ENCODE measurements at places on chromosomes 1 and 21. TPM values are rescaled to one million over a fixed set of nuclear protein-coding genes. Genes with fewer than 3 reads are reported as not detected.

GRCh38 chr1:216064643-216065042, 358.6 kb downstream of the USH2A start:
- H3K4me3 ChIP-seq = no peak overlapping the region
- no peak overlapping the region for H3K27ac ChIP-seq
- H3K36me3 ChIP-seq = no peaks in the 10 kb centered on the region
- no peak for DNase-seq

GRCh38 chr1:39685071-39685470, 6.2 kb downstream of the HPCAL4 start:
- H3K4me1 ChIP-seq = peaks cover 6% of the 10 kb centered on the region
- no peak for DNase-seq
- H3K27ac ChIP-seq = no peak overlapping the region
- H3K27me3 ChIP-seq = no peaks in the 10 kb centered on the region

DNA sequence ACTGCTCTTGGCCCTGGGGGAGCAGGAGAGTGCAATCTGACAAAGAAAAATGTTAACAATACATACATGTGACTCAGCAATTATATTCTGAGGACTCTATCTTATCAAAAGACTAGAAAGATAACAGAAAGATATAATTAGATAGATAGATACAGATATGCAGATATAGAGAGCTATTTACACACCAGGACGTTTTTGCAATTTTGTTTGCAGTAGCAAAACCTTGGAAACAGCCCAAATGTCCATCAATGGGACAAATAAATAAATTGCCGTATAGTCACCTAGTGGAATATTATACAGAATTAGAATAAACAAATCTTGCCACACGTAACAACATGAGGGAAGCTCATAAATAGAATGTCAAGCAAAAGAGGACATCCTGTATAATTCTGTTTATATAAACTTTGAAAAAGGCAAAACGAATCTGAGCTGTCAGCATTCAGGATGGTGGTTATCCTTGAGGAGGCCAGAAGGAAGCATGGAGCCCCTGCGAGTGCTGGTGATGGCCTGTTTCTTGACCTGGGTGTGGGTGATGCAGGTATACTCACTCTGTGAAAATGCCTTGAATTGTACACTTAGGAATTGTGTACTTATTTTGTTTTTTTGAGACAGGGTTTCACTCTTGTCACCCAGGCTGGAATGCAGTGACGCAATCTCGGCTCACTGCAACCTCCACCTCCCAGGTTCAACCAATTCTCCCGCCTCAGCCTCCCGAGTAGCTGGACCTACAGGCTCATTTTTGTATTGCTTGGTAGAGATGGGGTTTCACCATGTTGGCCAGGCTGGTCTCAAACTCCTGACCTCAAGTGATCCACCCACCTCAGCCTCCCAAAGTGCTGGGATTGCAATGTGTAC, 12.8 kb upstream of the TRIM63 start:
- no peak overlapping the region for H3K4me3 ChIP-seq
- no peak overlapping the region for H3K27ac ChIP-seq
- H3K27me3 ChIP-seq = no peaks in the 10 kb centered on the region

GRCh38 chr1:37574834-37575480, 18.2 kb downstream of the DNALI1 start:
- H3K27ac ChIP-seq = no peak overlapping the region
- no peak for DNase-seq
- H3K27me3 ChIP-seq = no peaks in the 10 kb centered on the region

GRCh38 chr1:208208132-208208487, 36.1 kb downstream of the PLXNA2 start:
- H3K4me1 ChIP-seq = peaks cover 64% of the 10 kb centered on the region
- no peaks in the 10 kb centered on the region for H3K27me3 ChIP-seq
- no peak overlapping the region for H3K4me3 ChIP-seq
- DNase-seq = no peak

RNU1-3 gene
- 19,908 TPM for total RNA-seq

DNA sequence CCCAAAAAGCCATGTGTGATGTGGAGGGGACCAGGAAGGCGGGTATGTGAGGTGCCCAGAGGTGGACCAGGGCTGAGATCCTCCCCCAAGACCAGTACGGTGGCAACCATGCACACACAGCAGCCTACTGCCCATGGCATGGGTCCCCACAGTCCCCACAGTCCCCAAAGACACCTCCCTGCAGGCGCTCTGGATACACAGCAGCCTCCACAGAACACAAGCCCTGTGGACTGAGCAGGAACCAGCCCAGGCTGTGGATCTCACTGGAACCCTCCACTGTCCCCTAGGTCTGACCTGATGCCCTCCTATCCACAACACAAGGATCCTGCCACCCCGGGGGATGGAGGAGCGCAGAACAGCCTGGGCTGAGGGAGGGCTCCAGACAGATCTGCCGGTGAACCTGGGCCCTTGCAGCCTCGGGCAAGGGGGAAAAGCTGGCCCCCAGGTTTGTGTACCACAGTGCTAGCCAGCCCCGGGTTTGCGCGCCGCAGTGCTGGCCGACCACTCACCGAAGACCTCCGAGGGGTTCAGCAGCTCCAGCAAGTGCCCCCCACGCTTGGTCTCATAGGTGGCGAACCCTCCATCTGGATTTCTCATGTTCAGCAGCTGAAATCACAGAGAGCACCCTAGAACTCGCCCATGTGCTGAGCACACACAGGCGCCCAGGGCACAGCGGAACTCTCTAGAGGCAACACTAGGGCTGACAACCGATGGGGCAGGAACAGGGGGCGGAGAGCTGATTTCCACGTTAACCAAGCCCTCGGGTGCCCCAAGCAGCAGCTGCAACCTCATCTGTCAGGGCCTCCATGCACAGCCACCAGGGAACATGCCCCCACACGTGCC, 22.1 kb upstream of the SPATC1L start:
- peaks cover 72% of the 10 kb centered on the region for H3K36me3 ChIP-seq
- H3K4me1 ChIP-seq = no peaks in the 10 kb centered on the region
- H3K27me3 ChIP-seq = no peaks in the 10 kb centered on the region
- no peak overlapping the region for H3K27ac ChIP-seq
- no peak for DNase-seq
- no peak overlapping the region for H3K4me3 ChIP-seq

DNA sequence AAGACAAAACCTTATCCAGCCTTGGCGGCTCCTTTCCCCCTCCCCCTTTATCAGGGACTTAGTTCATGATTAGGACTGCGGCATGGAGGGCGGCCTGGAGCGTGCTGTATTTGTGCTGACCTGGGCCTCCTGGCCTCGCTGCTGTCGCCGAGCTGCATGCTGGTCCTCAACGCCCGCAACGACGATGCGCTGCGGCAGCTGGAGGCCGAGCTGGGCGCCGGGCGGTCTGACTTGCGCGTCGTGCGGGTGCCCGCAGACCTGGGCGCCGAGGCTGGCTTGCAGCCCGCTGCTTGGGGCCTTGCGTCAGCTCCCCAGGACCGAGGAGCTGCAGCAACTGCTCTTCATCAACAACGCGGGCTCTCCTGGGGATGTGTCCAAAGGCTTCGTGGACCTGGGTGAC, 70.9 kb downstream of the TM2D1 start:
- H3K4me3 ChIP-seq = no peak overlapping the region
- no peaks in the 10 kb centered on the region for H3K27me3 ChIP-seq
- H3K27ac ChIP-seq = no peak overlapping the region
- no peak for DNase-seq
- no peaks in the 10 kb centered on the region for H3K36me3 ChIP-seq

FMOD gene
- total RNA-seq = 80.3 TPM

DNA sequence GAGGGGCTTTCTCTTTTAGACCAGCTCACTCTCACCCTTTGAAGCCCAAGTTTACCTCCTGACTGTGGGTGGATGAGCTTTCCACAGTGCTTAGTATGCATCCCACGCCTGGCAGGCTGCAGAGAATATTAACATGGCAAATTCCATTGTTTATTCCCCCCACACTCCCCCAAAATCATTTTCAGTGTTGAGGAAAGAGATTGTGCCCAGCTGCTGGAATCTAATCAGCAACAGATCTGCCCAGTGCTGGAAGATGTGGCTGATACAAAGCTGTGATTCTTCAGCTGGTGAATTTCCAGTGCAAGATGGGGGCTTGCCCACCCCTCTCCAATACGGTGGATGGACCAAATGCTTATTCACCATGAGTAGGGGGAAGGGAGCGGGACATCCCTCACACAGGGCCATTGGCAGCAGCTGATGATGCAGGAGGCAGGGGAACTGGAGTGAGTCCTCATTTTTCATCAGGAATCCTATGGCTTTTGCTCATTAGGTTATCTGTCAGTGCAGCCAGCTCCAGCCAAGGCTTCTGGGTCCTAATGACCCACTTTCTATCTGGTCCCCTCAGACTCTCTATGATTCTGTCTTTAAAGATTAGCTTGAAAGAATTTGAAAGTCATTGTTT, 39.7 kb upstream of the KCNA3 start:
- no peak overlapping the region for H3K27ac ChIP-seq
- no peaks in the 10 kb centered on the region for H3K27me3 ChIP-seq
- H3K36me3 ChIP-seq = no peaks in the 10 kb centered on the region
- H3K4me3 ChIP-seq = no peak overlapping the region
- H3K4me1 ChIP-seq = no peaks in the 10 kb centered on the region

GRCh38 chr1:89587729-89588161, 45.2 kb upstream of the LRRC8C start:
- no peaks in the 10 kb centered on the region for H3K27me3 ChIP-seq
- no peak for DNase-seq
- H3K4me1 ChIP-seq = no peaks in the 10 kb centered on the region

DNA sequence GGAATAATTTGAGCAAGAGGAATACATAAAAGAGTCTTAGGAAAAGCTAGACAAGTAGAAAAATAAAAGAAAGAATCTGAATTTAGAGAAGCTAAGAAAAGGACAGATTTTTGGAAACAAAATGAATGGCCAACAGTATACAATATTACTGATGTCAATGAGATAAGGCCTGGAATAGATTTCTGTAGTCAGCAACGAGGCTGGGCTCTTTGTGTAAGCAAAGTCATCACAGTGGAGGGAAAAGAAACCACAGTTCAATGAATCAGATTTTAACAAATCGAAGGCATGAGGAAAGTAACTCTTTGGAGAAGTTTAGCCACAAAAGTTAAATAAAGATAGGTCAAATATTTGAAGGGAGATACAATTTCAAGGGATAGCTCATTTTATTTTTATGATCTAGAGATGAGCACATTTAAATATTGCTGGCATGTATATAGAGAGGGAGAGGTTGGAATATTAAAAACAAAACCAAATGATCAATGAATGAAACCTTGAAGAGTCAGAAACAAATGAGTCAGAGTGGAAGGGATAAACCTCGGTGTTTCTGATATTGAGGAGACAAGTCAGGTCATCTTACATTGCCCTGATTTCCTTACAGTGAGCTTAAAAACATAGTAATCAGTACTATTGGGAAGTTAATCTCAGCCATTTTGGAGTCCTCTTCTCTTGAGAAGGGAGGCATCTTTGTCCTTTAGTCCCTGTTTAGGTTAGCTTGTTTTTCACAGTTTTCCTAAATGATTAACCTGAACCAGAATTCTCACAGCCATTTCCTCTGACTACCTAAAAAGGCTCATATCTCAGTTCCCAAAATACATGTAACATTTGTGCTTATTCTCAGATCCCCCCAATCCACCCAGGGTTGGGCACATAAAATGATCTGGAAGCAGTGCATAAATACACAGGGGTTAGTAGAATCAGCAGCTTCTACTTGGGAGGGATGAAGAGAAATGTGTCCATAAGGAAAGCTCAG, 620.0 kb upstream of the B3GALT2 start:
- H3K4me1 ChIP-seq = no peaks in the 10 kb centered on the region
- no peak overlapping the region for H3K4me3 ChIP-seq
- H3K36me3 ChIP-seq = no peaks in the 10 kb centered on the region
- no peak overlapping the region for H3K27ac ChIP-seq
- no peak for DNase-seq

DNA sequence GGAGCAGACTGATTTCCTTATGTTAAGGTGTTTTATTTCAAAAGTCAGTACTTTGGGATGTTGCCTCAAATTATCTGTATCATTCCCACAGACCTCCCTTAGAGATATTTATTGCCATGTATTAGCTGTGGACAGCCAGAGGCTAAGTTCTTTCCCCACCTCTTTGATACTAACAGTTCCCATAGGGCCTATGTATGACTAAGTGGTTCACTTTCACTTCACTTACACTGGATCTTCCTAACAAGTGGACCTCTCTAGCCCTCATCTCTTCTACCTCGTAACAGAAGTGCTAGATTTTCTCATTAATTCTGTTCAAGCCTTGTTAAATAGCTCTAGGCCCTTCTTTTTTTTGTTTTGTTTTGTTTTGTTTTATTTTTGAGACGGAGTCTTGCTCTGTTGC, 6.2 kb downstream of the TRAF5 start:
- no peaks in the 10 kb centered on the region for H3K27me3 ChIP-seq
- no peaks in the 10 kb centered on the region for H3K36me3 ChIP-seq
- no peak for DNase-seq

- H3K4me1 ChIP-seq = peaks cover 67% of the 10 kb centered on the region
- H3K27ac ChIP-seq = peak overlapping the region; percentile 77
- peaks cover 67% of the 10 kb centered on the region for H3K36me3 ChIP-seq
Measured at GRCh38 chr1:207805841-207806421, 54.1 kb downstream of the CD46 start.

- H3K4me1 ChIP-seq = peaks cover 55% of the 10 kb centered on the region
- H3K27ac ChIP-seq = peak overlapping the region; percentile 93
- no peaks in the 10 kb centered on the region for H3K27me3 ChIP-seq
- no peaks in the 10 kb centered on the region for H3K36me3 ChIP-seq
Measured at GRCh38 chr1:16174886-16175598, 19.2 kb upstream of the EPHA2 start.

COL8A2 gene
- 6.4 TPM for total RNA-seq

SPRR2B gene
- total RNA-seq = not detected

- no peaks in the 10 kb centered on the region for H3K4me1 ChIP-seq
- H3K27ac ChIP-seq = no peak overlapping the region
- H3K36me3 ChIP-seq = no peaks in the 10 kb centered on the region
- no peak for DNase-seq
- no peaks in the 10 kb centered on the region for H3K27me3 ChIP-seq
Measured at GRCh38 chr1:14620941-14621340, 22.5 kb downstream of the KAZN start.

GRCh38 chr1:224735159-224735558, 119.0 kb downstream of the CNIH3 start:
- DNase-seq = no peak
- H3K4me3 ChIP-seq = no peak overlapping the region

RAB25 gene
- 52.1 TPM for total RNA-seq

GRCh38 chr1:205971082-205971481, 27.8 kb upstream of the SLC26A9 start:
- peaks cover 8% of the 10 kb centered on the region for H3K4me1 ChIP-seq
- H3K27me3 ChIP-seq = no peaks in the 10 kb centered on the region
